ENCODE measurements at places on chromosomes 2 and 18. TPM values are rescaled to one million over a fixed set of nuclear protein-coding genes. Genes with fewer than 3 reads are reported as not detected.

SALL3 gene
- total RNA-seq: 0.96 TPM

GRCh38 chr2:96024336-96025193, 10.2 kb downstream of the GPAT2 start:
- DNase-seq: no peak

ACMSD gene
- total RNA-seq: 3.1 TPM

DNA sequence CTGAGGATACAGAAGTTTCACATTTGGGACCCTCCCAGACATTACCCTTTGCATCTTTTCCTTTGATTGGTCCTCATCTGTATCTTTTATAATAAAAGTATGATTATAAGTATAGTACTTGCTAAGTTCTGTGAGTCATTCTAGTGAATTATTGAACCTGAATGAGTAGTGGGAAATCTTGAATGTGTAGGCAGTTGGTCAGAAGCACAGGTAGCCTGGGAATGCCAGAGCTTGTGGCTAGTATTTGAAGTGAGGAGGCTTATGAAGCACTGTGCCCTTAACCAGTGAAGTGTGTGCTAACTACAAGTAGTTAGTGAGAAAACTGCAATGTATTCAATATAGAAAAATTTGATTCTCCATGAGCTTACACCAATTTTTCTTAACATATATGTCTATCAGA, 257.6 kb downstream of the GRB14 start:
- no peak for DNase-seq

GRCh38 chr18:27030421-27030820, 154.7 kb downstream of the CHST9 start:
- DNase-seq: no peak

- DNase-seq: no peak
Measured at GRCh38 chr2:146978577-146979555, 866.0 kb upstream of the ACVR2A start.

DNA sequence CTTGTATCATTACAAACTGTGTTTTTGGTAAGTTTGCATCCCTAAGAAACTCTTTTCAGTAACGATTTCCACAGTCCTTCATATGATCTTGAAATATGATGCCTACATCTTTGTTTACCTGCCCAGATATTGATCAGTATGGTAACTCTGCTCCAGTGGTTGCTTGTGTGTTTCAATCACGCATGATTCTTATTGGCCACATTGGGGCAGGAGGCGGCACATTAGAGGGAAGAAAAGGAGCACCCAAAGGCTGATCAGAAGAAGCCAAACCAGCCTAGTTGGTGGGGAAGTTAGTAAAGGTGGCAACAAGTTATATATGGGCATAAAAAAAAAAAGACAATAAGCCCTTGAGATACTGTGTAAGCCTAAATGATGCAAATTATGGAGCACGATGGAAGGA, 158.9 kb downstream of the RHBDD1 start:
- DNase-seq: no peak

GRCh38 chr2:26534098-26534864, 56.4 kb upstream of the OTOF start:
- no peak for DNase-seq

DNA sequence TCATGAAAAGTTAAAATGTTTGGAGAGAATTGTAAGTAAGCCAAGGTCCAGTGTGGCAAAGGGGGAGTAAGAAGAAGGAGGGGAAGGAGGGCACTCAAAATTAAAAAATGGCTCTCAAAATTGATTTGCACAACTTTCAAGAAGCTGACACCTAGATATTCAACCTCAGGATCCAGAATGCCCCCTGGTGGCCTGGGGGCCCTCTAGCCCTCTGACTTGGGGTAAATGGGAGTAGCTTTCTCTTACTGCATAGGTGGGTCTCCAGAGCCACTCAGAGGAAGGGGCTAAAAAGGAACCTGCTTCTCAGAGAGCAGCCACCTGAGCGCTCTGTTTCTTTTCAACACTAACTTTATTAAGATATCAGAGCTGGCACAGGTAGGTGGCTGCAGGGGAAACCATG, 968.5 kb downstream of the BCL11A start:
- no peak for DNase-seq

ADGRF3 gene
- total RNA-seq: 0.48 TPM

GRCh38 chr2:208329485-208329884, 63.4 kb downstream of the PIKFYVE start:
- DNase-seq: no peak

MYO7B gene
- not detected for total RNA-seq

- DNase-seq: no peak
Measured at GRCh38 chr2:119719261-119719627, 40.2 kb downstream of the TMEM177 start.

GRCh38 chr18:49560624-49561288, 1.1 kb upstream of the LIPG start:
- no peak for DNase-seq

FAM168B gene
- total RNA-seq: 127 TPM

LOXHD1 gene
- not detected for total RNA-seq

ALPI gene
- 2.9 TPM for total RNA-seq

DNA sequence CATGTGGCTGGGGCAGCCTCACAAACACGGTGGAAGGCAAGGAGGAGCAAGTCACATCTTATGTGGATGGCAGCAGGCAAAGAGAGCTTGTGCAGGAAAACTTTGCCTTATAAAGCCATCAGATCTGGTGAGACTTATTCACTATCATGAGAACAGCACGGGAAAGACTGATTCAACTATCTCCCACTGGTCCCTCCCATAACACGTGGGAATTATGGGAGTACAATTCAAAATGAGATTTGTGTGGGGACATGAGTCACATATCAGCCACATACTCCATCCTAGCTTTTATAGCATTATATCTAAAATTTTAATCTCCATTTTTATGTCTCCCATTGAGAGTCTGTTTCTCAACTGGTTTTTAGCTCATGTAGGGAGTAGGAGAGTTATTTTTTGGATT, 45.7 kb downstream of the ICOS start:
- DNase-seq: no peak

GAREM1 gene
- 5.1 TPM for total RNA-seq

DNA sequence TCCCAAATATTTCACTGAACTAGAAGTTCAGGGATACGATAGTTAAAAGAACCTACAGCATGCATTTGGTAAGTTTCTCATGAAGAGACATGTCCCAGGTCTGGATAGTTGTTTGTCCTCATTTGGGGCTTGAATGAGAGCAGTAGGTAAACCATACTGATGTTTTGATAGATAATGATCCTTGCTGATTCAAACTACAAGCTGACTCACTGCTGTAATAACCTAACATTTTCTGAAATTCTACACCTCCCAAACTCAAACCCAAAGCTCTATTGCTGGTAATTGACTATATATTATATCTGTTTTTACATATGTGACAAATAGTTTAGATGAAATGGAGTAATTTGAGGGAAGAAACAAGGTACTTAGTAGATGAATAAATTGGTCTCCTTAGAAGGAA, 154.1 kb upstream of the BOD1L2 start:
- no peak for DNase-seq

DNA sequence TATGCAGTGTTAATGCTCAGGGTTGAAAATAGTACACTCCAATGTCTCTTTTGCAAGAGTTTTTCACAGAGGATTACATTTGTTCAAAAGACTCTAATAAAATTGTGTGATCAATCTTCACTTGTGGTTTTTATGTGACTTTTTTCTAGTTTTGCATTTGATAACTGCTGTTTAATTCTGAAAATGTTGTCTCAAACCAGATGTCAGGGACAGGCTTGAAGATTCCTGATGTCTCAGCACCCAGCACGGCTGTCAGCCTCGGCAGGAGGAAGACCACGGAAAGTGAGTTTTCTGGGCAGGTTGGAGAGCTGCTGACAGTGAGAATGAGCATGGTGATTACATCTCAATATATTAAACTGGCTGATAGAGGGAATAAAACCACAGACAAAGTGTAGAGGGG, 9.1 kb downstream of the SOX11 start:
- no peak for DNase-seq

DNA sequence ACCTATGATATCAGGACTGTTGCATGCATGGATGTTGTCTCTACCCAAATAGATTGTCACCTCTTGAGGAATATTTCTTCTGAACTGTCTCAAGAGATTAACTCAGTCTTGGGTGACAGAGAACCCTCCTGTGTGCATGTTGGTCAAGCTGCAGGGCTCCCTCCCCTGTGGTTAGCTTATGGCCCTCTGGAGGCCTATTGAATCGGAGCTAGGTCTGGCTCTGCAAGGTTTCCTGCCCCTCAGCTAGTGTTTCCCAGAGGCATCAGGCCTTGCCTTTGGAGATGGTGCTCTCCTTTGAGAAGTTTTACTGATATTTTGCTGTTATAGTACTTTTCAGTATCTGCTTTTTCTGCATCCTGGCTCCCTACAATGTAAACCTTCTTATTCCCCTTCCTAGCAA, 769.2 kb upstream of the FAM98A start:
- DNase-seq: no peak

GRCh38 chr2:43874776-43875451, 36.1 kb downstream of the ABCG8 start:
- no peak for DNase-seq

- DNase-seq: no peak
Measured at GRCh38 chr2:14601156-14601770, 31.3 kb upstream of the LRATD1 start.

GRCh38 chr2:118115761-118116160, 27.5 kb downstream of the INSIG2 start:
- no peak for DNase-seq

VWA3B gene
- 6.7 TPM for total RNA-seq

DNA sequence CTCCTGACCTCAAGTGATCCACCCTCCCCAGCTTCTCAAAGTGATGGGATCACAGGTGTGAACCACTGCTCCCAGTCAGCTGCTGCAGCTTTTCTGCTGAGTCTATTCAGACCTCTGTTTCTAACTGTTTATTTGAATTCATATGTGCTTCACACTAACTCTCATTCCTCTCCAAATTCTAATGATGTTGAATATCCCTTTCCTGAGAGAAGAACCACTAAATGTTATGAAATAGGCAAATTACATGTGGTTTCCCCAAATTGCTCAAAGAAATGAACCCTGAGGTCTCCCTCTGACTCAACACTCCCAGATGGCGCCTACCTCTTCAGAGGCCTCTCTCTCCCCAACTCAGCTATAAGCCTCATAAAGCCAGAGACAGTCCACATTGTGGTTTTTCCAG, 98.6 kb downstream of the IRS1 start:
- peak; percentile 59 for DNase-seq
